ENCODE measurements at places on chromosomes 2 and 18. TPM values are rescaled to one million over a fixed set of nuclear protein-coding genes. Genes with fewer than 3 reads are reported as not detected.
A peak's percentile ranks its signal among the peaks of the same experiment; 100 is the strongest.

The AQP4 gene
- total RNA-seq = not detected

The FOXD4L1 gene
- total RNA-seq = 0.33 TPM

The GPR39 gene
- 5.7 TPM for total RNA-seq

The ALLC gene
- not detected for total RNA-seq

The GAL3ST2 gene
- not detected for total RNA-seq

The TRABD2A gene
- 20.7 TPM for total RNA-seq

The STON1 gene
- 0.47 TPM for total RNA-seq

The UGT1A8 gene
- not detected for total RNA-seq

- no peak for DNase-seq
Measured at GRCh38 chr18:35110059-35110458, 68.8 kb downstream of the MAPRE2 start.

- DNase-seq = no peak
Measured at GRCh38 chr2:241816431-241817121, 7.6 kb downstream of the NEU4 start.

DNA sequence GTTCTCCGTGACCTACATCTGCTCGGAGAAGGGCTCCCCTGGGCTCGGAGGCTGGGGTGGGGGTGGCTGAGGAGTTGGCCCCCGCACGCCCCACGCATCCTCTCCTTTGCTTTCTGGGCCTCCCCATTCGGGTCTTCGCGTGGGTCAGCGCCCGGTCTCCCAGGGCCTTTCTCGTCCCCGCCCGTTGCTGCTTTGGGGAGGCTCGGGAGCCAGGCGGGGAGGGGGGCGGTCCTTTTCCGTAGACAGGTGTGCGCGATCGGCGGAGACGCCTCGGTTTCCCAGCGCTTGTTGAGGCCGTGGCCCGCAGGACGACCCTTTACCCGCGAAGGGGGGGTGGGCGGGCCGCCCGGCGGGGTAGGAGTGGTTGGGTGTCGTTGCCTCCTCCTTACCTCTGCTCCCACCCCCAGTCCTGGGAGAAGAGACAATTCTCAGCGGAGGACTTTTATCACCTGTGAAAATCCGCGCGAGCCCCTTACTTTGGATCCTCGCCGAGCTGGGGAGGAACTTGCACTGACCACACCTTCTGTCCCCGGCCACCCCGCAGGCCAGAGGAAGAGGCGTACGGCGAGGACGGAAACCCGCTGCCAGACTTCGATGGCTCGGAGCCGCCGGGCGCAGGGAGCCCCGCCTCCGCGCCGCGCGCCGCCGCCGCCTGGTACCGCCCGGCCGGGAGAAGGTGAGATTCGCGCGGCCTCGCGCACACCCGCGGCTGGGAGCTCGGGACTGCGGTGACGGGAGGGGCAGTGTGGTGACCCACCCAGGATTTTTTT, 2.6 kb downstream of the ADCYAP1 start:
- no peak for DNase-seq

- no peak for DNase-seq
Measured at GRCh38 chr2:26880910-26881435, 33.0 kb downstream of the DPYSL5 start.

DNA sequence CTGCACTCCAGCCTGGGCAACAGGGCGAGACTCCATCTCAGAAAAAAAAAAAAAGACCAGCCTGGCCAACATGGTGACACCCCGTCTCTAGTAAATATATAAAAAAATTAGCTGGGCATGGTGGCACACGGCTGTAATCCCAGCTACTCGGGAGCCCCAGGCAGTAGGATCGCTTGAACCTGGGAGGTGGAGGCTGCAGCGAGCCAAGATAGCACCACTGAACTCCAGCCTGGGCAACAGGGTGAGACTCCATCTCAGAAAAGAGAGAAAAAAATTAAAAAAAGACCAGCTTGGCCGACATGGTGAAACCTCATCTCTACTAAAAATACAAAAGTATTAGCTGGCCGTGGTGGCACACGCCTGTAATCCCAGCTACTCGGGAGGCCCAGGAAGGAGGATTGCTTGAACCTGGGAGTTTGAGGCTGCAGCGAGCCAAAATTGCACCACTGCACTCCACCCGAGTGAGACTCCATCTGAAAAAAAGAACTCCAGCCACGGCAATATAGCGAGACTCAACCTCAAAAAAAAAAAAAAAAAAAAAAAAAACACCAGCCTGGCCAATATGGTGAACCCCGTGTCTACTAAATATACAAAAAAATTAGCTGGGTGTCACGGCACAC, 346.1 kb upstream of the PLGLB2 start:
- no peak for DNase-seq

- DNase-seq = no peak
Measured at GRCh38 chr2:222952204-222952603, 91.4 kb downstream of the ACSL3 start.

GRCh38 chr2:194526121-194526520, 1130.9 kb upstream of the SLC39A10 start:
- no peak for DNase-seq

DNA sequence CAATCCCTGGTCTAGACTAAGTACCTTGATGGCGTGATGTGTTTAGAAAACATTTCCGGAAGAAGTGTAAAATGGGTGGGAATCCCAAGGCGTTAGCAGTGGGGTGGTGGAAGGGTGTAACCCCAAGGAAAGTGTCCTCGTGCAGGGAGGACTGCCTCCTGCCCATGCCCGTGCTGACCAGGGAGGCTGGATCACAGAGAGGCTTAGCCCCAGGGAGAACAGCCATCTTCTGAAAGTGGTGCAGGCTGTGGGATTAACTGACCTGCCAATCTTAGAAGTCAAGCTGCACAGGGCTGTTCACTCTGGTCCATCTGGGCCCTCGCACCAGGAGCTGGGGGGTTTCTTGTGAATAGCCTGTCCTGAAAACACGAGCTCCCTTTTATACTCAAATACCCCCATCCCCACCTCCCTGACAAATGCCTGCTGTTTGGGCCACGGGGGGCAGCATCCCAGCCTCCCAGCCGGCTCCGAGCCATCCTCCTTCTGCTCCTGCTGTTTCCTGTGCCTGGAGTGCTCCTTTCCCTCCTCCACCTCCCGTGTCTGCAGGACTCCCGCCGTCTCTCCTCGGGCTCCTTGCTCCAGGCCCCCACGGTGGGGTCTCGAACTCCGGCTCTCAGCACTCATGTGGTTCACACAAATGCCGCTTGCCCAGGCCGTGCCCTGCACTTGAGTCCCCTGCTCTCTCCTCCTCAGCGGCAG, 52.1 kb upstream of the PXDN start:
- no peak for DNase-seq

- DNase-seq = peak; percentile 54
Measured at GRCh38 chr2:207258263-207258991, 92.7 kb upstream of the KLF7 start.

DNA sequence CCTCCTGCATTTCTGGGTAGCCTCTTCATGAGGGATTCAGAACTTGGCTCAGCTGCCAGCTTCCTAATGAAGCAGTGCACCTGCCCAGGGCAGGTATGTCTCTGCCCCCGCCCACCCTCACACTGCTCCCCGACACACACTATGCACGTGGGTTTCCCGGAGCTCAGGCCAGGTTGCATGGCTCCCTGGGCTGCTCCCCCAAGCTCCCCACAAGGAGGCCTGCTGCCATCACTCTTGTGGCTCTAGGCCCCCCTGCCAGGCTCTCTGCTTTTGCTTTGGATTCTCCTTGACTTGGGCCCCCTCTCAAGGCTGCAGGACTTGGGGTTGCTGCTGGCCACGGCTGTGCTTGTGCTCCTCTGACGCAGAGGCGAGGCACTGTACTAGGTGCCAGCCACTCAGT, 43.6 kb downstream of the ADD2 start:
- DNase-seq = no peak

- no peak for DNase-seq
Measured at GRCh38 chr18:6843308-6843707, 113.8 kb downstream of the ARHGAP28 start.

DNA sequence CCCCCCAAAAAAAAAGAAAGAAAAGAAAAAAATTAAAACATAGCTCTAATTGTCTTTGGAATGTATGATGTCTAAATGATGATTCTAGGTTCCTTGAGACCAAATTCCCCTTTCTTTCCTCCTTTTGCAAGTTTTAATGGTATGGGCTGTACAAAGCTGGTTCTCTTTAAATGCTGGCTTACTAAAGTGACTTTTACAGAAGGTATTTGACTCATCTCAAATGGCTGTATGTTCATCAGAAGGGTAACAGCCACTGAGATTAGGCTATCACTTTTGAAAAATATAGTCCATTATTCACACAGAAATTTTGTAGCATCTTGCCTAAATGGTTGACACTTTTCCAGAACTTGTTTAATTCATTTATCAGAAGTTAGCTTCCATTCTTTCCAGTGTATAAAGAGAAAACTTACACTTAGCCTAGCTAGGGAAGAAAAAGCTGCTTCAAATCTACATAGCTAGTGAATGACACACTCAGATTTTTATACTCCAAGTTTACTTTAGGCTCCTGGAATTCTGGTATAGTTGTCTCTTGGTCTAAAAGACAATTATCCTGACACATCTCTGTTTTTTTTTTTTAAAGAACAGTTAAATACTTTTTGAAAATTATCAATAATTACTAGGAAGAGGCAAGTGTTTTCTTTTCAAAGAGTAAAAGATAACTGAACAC, 622.6 kb downstream of the LRP1B start:
- DNase-seq = no peak

GRCh38 chr2:182650704-182651103, 65.4 kb upstream of the DNAJC10 start:
- peak; percentile 34 for DNase-seq

- DNase-seq = no peak
Measured at GRCh38 chr2:187136646-187137045, 287.7 kb upstream of the ZSWIM2 start.

GRCh38 chr2:132669908-132670495, at the start of gene LYPD1:
Gene LYPD1 (minus strand): TSS chr2:132670205. CDS start chr2:132669932, 273 bp downstream.
- DNase-seq = peak; percentile 20

- peak; percentile 4 for DNase-seq
Measured at GRCh38 chr18:75923169-75923568, 495.7 kb upstream of the SMIM21 start.

All from mammary epithelial cell (primary cell).